HL-60 (cell line): ENCODE measurements at places on chromosomes 13 and 19.

GRCh38 chr19:55647732-55648584 is at the start of gene CCDC106:
TSS of gene CCDC106 (plus strand) at chr19:55648212. CDS start at chr19:55649047, 835 bp downstream.
- peak; percentile 47 for DNase-seq

- DNase-seq: no peak
Measured at GRCh38 chr19:39236527-39236926, 8.3 kb downstream of the IFNL3 start.

DNA sequence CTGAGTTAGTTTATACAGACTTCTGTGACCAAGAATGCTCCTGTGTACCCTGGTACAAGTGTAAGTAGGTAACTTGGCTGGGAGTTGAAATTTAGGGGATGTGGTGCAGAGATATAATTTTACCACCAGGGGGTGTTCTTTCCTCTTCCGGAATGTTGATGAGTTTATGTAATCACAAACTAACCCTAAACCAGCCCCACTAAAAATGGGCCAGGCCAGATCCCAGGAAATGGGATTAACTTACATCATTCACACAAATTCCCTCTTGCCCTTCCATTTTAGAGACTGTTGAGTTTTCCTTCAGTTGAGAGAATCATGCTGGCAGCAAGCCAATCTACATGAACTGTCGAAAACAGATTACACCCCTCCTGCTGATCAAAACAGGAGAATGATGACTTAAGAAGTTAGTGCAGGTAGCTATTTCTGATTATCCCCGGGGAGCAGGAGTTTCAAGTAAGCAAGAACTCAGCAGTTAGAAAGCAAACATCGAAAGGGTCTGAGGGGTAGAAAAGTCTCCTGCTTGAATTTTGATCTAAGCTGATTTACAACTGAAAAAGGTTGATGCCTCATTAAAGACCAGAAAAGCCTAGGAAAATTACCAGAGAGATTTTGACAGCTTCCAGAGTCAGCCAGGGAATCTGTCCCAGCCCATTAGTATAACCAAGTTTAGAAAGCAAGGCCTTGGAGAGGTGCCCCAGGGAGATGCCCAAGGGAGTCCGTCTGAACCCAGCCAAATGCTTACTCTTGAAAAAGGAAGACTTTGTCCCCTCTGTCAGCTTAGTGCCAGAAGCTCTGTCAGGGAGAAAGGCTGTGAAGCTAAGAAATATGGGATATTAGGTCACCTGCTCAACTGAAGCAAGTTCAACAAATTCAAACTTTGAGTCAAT is 32.3 kb upstream of the MED4 start:
- DNase-seq: peak; percentile 40

- no peak for DNase-seq
Measured at GRCh38 chr13:81109026-81109425, 768.1 kb upstream of the SPRY2 start.

GRCh38 chr13:51713807-51714206 is 90.2 kb downstream of the DHRS12 start:
- DNase-seq: no peak

GRCh38 chr13:60356970-60357369 is 40.0 kb upstream of the TDRD3 start:
- DNase-seq: no peak

GRCh38 chr13:97948041-97948440 is 5.4 kb upstream of the IPO5 start:
- no peak for DNase-seq

- no peak for DNase-seq
Measured at GRCh38 chr13:19845758-19846157, 17.7 kb downstream of the ZMYM5 start.

- no peak for DNase-seq
Measured at GRCh38 chr19:10831987-10832938, 3.7 kb downstream of the TMED1 start.

GRCh38 chr19:47430041-47430802 is 10.9 kb upstream of the MEIS3 start:
- no peak for DNase-seq

DNA sequence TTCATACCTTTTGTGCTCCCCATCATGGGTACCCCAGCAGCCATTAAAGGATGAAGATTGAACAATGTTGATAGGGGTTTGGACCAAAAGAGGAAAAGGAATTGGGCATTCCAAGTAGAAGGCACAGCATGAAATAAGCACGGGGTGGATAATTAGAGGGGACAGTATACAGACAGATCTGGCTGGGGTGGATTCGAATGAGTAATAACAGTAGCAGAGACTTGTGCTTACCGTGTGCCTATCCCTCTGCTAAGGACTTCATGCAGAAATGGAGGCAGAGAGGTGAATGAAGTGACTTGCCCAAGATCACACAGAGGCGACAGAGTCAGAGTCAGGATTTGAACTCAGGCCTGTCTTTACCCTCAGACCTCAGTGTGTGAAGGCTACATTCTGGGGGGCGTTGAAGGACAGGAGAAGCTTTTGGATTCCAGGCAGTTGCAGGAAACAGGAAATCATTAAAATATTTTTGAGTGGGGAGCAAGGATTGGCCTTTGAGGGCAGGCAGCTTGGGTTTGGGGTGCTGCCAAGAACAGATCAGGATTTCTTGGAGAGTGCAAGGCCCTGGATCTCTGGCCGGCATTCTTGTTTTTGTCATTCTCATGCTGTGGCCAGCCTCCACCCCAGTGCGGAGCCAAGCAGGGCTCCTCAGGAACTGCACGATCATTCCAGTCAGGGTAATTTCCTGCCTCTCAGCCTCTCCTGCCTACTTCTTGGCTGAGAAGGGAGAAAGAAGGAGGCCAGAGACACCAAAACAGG is 18.7 kb downstream of the PAF1 start:
- no peak for DNase-seq

GRCh38 chr19:9913237-9914000 is 22.9 kb downstream of the OLFM2 start:
- no peak for DNase-seq

GRCh38 chr13:101144808-101145419 is 271.4 kb downstream of the NALCN start:
- DNase-seq: peak; percentile 3

DNA sequence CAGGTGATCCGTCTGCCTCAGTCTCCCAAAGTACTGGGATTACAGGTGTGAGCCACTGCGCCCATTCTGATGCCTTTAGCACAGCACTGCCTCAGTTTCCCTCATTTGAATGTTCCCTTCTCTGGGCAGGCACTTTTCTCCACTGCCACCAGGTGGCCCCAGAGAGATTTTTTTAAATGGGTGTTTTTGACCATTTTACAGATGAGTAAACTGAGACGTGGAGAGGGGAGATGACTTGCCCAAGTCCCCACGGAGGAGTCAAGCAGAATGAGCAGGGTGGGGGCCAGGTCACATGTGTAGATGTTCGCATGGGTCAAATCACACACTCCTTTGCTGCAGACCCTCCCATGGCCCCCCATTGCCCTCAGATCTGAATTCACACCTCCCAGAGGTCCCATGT is 3.2 kb upstream of the PDE4C start:
- DNase-seq: no peak

- DNase-seq: no peak
Measured at GRCh38 chr13:51772105-51772455, 31.9 kb downstream of the DHRS12 start.
